ENCODE measurements at places on chromosomes 12 and 14.

GRCh38 chr12:94123127-94123526 lies 25.2 kb upstream of the PLXNC1 start:
- DNase-seq: no peak

- DNase-seq: no peak
Observed at GRCh38 chr12:84506282-84506681, 406.3 kb downstream of the SLC6A15 start.

DNA sequence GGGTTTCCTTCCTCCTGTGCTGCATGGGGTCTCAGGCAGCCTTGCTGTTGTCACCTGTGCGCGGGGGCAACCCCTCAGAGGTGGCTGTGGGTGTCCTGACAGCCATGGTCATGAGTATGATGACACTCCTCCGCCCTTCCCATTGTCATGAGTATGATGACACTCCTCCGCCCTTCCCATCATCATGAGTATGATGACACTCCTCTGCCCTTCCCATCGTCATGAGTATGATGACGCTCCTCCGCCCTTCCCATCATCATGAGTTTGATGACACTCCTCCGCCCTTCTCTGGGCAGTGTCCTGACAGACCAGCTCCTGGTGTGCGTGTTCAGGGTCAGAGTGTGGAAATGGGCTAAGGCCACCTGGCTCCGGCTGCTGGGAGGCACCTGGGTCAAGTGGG lies 40.0 kb downstream of the FBRSL1 start:
- no peak for DNase-seq

- no peak for DNase-seq
Observed at GRCh38 chr12:113469949-113470743, 1.5 kb downstream of the LHX5 start.

DNA sequence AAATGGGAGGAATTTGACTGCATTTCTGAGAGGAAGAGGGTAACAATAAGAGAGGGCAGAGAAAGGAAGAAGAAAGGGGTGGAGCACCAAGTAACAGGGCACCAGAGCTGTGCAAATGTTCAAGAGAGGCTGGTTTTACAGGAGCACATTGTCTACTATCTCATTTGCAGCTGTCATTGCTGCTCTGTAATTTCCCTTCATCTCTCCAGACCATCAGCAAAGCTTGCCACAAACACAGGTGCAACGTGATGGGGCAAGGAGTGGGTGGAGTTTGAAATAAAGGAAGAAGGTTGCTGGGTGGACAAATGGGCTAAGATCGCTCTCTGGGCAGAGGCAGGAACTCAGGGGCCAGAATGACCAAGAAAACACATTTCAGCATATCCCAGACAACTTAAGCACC lies 47.9 kb upstream of the PLEKHG6 start:
- DNase-seq: no peak

GRCh38 chr14:32813401-32813800 lies 125.3 kb upstream of the NPAS3 start:
- no peak for DNase-seq

DNA sequence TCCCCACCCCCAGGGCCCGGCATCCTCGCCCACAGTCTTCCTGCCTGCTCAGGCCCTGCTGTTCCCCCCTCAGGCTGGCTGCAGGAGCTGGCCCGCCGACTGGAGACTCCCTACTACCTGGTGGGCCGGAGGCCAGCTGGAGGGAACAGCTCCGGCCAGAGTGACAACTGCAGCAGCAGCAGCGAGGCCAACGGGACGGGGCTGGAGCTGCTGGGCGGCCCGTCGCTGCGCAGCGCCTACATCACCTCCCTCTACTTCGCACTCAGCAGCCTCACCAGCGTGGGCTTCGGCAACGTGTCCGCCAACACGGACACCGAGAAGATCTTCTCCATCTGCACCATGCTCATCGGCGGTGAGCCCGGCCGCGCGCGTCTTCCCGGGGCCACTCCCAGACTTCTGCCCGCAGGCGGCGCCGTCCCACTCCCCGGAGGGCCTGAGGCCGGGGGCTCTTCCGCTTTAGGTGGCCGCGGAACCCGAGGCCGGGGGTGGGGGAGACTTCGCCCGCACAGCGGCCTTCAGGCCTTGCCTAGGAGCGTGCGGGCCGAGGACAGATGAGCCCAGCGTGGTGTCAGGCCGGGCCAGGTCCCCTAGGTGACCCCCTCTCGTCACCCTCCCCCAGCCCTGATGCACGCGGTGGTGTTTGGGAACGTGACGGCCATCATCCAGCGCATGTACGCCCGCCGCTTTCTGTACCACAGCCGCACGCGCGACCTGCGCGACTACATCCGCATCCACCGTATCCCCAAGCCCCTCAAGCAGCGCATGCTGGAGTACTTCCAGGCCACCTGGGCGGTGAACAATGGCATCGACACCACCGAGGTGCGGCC lies 10.2 kb downstream of the KCNH3 start:
- DNase-seq: no peak

Measured in A549 (cell line).